GM23338 (cell line): ENCODE measurements at places on chromosomes 12 and 14. TPM values are rescaled to one million over a fixed set of nuclear protein-coding genes. Genes with fewer than 3 reads are reported as not detected.
A peak's percentile ranks its signal among the peaks of the same experiment; 100 is the strongest.

GRCh38 chr12:51395283-51396230 is 4.4 kb upstream of the GALNT6 start:
- DNase-seq = no peak

NOVA1 gene
- 8.1 and 10.9 TPM in 2 replicates for total RNA-seq

DNA sequence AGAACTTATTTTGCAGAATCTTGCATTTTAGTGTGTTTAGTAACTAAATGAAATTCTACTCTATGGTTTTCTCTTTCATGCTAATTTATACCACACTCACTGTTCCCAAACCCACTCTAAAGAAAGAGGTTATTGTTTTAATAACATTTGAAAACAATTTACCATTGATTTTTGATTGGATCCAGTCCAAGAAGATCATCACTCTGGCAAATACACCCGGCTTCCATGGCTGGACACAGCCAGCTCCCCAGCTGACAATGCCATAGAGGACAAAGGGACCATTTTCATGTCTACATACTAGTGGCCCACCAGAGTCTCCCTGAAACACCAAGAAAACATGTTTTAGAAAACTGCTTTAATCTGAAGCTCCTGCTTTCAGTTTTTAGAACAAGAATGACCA is 42.4 kb downstream of the OVCH1 start:
- DNase-seq = no peak

GRCh38 chr14:90274808-90275457 is 18.6 kb downstream of the PSMC1 start:
- DNase-seq = no peak

RGS6 gene
- 0.83 and 2.4 TPM in 2 replicates for total RNA-seq

- DNase-seq = peak; percentile 45
These were observed 47.1 kb upstream of the OVCH1 start for GRCh38 chr12:29544428-29545101.

RASSF9 gene
- 0.35 and 0.39 TPM in 2 replicates for total RNA-seq

SPIC gene
- not detected in 2 replicates for total RNA-seq

DNA sequence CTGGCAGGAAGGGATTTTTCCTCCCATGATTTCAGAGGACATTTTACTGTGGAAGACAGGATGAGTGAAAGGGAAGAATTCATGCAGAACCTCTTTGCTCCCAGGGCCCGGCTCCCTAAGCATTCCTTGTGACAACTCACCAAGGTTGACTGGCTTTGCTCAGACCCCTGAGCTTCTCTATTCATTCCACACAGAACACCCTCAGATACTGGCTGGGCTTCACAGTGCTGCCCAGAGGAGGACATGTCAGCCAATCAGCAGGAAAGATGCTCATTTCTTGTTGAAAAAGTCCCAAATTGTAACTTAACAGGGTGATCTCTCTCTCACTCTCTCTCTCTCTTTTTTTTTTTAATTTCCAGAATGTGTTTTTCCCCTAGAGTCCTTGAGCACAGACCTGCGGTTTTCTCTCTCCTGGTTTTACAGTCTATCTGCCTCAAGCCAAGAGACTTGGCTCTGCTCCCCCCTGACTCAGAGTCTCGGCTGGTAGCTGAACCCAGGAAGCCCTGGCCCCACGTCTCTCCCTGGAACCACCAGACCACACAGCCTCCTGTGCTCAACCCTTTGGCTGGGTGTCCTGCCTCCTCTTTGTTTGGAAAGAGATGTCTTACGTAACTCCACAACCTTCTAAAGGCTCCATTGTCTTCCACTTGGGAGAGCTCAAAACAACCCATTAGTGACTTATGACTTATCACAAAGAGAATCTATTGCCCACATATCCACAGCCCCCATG is 43.9 kb downstream of the SSPN start:
- DNase-seq = no peak

FAIM2 gene
- 0.08 and 2.0 TPM in 2 replicates for total RNA-seq

DNA sequence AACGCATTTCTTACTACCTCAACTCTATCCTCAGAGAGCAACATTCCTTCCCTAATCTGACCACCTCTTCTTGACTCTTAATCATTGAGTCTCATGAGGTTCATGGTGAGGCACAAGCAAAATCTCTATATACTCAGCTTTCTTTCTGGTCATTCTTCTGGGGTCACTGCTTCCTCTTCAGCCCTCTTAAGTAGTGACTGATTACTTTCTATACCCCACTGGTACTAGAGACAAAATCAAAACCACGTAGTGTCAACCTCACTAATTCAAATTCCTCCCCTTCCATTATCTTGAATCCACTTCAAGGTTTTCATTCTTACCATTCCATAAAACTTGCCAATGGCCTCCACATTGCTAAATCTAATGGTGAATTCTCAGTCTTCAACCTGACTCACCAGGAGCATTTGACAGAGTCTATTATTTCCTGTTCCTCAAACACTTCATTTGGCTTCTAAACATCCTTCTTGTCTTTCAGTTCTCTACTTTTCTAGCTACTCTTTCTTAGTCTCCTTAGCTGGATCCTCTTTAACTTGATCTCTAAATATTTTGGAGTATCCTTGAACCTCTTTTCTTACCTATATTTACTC is 6.8 kb downstream of the WDHD1 start:
- DNase-seq = no peak

GRCh38 chr12:110244372-110244771 is 36.7 kb upstream of the ATP2A2 start:
- DNase-seq = no peak

PPP1R13B gene
- 6.5 and 8.5 TPM in 2 replicates for total RNA-seq

PLCZ1 gene
- not detected in 2 replicates for total RNA-seq

DNA sequence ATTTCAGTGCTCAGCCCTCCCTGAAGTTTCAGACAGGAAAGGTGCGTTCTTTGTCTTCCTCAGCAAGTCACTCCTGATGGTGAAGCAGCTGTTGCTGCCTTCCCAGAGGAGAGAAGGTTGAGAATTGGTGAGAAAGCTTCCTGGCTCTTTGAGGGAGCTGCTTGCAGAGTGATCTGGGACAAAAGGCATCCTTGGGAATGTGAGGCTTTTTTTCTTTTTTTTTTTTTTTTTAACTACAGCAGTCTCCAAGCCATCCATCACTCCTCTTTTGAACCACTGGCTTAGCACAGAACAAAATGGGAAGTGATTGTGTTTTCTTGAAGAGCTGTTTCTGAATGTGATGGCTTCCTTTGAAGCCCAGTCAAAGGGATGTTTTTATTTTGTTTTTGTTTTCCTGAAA is 120.4 kb upstream of the LRIG3 start:
- DNase-seq = peak; percentile 39

PLEKHD1 gene
- 0.28 and 0.35 TPM in 2 replicates for total RNA-seq

DNA sequence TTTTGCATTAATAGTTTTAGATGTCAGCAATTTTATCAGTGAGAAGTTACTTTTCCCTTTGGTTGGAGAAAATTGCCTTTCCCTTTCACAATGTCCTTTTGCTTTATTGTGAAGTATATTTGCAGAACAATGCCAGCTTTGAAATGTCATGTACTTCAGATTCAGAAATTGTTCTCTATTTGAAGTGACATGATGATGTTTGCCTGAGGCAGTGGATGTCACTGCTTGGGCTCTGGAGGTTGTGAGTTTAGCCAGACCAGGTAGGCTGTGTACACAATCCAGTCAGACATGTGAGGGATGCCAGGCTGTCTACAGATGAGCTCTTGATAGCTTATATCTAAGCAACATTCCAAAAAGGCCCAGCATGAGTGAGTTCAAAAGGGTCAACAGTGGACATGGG is 451.9 kb upstream of the FBXO33 start:
- no peak for DNase-seq

LTBR gene
- total RNA-seq = 6.8 and 7.1 TPM in 2 replicates

DEGS2 gene
- 0.35 and 0.63 TPM in 2 replicates for total RNA-seq

SRSF9 gene
- total RNA-seq = 202 and 250 TPM in 2 replicates

- no peak for DNase-seq
These were observed 134.3 kb upstream of the DCN start for GRCh38 chr12:91316907-91317269.

SLC17A8 gene
- total RNA-seq = 0.24 TPM in 1 of 2 replicates, not detected in the other

DNA sequence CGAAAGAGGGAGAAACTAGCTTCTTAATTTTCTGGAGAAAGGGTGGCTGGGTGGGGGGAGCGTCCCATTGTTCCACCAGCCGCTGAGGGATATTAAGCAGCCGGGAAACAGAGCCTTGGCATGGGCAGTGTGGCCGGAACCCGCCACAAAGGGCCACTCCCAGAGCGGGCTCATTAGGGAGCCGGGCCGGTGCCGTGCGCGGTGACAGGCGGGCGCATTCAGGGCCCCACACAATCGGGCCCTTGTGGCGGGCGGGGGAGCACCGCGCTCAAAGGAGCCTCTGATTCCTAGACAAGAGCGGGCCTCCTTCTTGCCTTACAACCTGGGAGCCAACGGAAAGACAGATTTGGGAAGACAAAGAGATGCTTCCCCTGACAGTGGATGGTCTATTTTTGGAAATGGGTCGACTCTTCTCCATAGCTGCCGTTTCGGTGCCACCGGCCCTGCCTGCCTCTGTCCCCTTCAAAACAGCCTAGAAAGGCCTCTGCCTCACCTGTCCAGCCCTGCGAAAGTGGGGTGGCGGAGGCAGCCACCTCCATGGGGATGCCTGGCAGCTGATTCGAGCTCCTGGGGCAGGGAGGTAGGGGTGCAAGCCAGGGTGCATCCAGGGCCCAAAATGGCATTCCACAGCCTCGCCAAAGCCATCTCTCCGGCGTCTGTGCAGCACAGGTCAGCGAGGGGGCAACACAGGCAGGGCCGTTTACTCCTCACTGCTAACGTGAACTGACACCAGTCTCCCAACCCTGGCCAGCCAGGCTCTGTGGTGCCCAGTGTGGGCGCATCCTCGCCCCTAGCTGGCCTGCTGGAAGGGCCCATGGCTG is 10.9 kb downstream of the CCDC85C start:
- no peak for DNase-seq

- peak; percentile 62 for DNase-seq
These were observed 3.4 kb upstream of the HOXC9 start for GRCh38 chr12:53996240-53997203.
